ENCODE measurements at places on chromosomes 12 and 14. TPM values are rescaled to one million over a fixed set of nuclear protein-coding genes. Genes with fewer than 3 reads are reported as not detected.

GRCh38 chr12:72448805-72449204 is 176.6 kb downstream of the TRHDE start:
- no peak for DNase-seq

- no peak for DNase-seq
These were observed 184.2 kb upstream of the LHX5 start for GRCh38 chr12:113655919-113656318.

Gene LYZ
- total RNA-seq: not detected

- peak; percentile 26 for DNase-seq
These were observed 71.4 kb downstream of the GNS start for GRCh38 chr12:64687816-64688215.

DNA sequence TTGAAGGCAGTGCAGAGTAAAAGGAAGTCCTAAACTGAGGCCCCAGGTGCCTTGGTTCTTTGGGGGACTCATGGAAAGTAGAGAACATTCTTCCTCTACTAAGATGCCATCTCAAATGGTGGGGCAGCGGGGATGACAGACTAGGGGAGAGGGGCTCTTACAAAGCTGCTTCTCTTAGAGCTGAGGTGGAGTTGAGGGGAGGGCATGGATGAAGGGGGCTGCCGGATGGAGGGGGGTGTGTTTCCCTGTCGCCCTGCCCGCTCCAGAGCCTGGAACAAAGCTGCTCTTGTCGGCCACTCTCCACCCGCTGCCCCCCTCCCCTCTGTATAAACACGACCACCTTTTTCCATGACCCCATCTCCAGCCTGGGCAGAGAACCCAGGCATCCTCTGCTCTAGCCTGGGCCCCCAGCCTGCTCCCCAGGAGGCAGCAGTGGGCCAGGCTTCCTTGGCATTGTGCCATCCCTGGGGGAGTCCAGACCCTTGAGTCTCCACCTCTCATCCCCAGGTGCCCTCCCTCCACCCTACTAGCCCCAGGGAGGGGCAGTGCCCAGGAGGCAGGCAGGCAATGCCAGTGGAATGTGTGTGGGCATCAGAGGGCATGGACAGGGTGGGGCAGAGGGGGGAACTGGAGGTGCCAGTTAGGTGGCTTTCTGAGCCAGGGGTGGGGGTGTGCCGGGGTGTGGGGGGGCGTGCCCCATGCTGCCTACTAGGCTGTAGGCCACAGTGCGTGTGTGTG is 1.7 kb downstream of the RARG start:
- peak; percentile 62 for DNase-seq

Gene INHBC
- total RNA-seq: not detected

Gene ALG10B
- 5.4 TPM for total RNA-seq

DNA sequence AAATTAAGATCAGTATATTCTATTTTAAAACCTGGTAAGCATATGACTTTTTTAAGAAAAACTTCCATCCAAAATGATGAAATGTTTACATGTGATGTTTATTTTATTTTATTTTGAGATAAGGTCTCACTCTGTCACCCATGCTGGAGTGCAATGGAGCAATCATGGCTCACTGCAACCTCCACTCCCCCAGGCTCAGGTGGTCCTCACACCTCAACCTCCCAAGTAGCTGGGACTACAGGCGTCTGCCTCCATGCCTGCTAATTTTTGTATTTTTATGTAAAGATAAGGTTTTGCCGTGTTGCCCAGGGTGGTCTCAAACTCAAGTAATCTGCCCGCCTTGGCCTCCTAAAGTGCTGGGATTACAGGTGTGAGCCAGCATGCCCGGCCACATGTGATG is 141.8 kb downstream of the ZFP36L1 start:
- DNase-seq: no peak

Gene ANKRD33
- total RNA-seq: not detected

- peak; percentile 29 for DNase-seq
These were observed 25.5 kb upstream of the KCNJ8 start for GRCh38 chr12:21800011-21800410.

- DNase-seq: no peak
These were observed 103.2 kb upstream of the DIO3 start for GRCh38 chr14:101457936-101458740.

Gene NOS1
- not detected for total RNA-seq

Gene KIF26A
- under 0.01 TPM for total RNA-seq

DNA sequence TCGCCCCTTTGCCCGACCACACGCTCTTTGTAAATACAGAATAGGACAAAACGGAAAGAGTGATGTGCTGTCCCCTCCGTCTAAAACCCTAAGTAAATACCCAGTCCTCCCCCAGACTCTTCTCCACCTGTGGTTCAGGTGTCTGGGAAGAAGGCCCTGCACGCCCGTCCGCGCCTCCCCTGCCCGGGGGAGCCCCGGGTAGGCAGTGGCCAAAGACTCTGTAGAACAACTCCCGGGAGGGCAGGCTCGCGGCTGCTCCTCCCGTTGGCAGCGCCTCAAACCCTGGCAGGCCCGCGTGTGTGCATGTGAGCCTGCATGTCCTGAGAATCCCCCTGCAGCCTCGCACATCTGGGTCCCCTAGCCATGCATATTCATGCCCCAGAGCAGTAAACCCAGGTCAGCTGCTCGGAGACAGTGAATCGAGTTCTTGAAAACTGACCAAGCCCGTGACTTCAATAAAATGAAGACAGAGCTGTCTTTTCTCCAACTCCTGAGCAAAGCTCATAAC is 165.8 kb downstream of the MON2 start:
- no peak for DNase-seq

DNA sequence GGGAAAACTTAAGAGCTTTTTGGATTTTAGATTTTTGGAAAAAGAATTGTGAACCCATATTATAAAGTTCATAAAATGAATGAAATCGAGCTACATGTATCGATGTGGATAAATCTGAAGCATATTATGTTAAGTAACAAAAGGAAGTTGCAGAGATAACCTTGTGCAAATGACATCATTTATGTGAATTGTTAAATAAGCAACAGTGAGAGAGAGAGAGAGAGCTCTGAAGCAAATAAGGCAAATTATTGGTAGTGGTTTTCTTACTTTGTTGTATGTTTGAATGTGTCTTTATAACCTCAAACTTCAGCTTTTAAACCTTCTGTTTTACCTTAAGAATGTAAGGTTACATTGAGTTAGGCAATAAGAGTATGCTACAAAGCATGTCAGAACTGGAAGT is 78.8 kb downstream of the ERC1 start:
- no peak for DNase-seq

Gene CIROP
- not detected for total RNA-seq

- no peak for DNase-seq
These were observed 162.9 kb downstream of the KSR2 start for GRCh38 chr12:117805865-117806264.

- no peak for DNase-seq
These were observed 43.2 kb upstream of the PHC1 start for GRCh38 chr12:8871068-8871467.

Gene ERO1A
- total RNA-seq: 154 TPM

DNA sequence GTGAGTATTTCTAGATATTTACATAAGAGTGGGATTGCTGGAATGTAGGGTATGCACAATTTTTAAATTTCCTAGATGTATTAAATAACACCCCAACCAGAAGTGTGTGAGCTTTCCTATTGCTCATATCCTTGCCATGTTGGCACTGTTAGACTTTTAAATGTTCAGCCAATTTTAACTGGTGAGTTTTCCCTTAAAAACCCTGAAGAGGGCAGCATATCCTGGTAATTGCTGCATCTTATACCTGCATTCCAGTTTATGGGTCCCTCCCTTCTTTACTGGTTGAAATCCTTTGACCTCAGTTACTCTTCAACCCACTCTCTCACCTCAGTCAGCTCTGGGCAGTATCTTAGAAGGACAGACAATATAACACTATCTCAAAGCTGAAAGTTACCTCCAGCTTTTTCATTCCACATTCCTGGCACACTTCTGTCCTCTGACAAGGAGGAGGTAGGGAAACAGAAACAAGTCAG is 270.6 kb downstream of the PAWR start:
- DNase-seq: peak; percentile 92

Gene TAS2R43
- total RNA-seq: not detected

Gene TAS2R19
- 11.6 TPM for total RNA-seq

Gene SLC7A7
- total RNA-seq: 12.7 TPM

Gene MON2
- 54.0 TPM for total RNA-seq

DNA sequence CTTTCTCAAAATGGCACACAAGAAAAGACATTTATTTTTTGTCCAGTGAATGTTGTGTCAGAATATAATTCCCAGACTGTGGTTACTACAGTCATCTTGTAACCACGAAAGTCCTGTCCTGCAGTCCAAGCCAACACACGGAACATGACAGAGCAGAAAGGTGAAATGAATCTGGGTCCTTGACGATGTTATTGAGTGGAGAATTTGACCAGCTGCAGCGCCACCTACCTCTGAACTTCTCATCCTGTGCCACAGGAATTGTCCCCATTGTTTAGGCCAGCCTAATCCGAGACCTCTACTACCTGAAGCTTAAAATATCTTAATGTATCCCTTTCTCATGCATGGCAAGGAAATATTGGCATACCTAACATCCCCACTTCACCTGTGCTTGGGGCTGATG is 64.1 kb upstream of the OTX2 start:
- DNase-seq: peak; percentile 3

Gene NOVA1
- 0.87 TPM for total RNA-seq

DNA sequence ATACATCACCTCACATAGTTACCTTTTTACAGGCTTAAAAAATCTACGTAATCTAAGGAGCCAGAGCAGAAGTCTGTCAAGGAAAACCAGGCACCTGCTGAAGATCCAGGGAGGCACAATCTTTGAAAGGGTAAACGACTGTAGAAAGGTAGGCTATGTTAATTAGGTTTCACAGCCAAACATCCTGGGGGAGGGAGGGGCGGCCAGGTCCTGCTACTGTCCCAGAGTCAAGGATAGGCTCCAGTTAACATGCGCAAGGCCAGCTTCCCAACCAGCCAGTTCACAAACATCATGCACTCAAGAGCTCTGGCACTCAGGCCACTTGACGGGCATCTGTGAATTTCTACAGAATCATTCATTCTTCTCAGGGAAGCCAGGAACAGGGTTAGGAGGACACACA is 22.9 kb downstream of the NIN start:
- DNase-seq: no peak

Gene ZFYVE26
- 26.0 TPM for total RNA-seq

Gene MFAP5
- 0.85 TPM for total RNA-seq

Gene MSRB3
- 21.4 TPM for total RNA-seq

DNA sequence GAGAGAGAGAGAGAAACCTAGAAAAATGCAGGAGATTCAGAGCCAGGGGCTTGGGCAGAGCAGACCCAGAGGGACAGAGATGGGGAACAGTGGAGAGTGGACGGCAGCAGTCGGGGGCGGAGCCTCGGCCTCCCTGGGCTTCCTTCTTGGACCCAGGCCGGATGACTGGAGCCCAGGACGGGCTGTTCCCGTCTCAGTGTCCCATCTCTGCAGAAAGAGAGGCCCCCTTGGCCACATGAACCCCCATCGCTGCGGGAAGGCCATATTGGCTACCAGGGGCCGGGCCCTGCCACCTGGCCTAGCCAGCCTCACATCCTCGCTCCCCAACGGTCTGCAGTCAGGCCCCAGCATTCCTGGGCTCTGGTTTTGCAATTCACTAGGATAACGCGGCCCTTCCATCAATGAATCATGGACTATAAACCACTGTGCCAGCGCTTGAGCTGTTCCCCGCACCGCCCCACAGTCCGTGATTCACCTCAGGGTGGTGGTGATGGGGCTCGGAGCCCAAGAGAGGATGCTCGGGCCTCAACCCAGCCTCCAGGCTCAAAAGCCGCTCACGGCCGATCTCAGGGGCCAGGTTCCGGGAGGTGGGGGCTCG is 116.5 kb downstream of the RFLNA start:
- DNase-seq: peak; percentile 68

- peak; percentile 70 for DNase-seq
These were observed 23.8 kb downstream of the BAZ1A start for GRCh38 chr14:34851395-34851794.

Gene IKZF4
- 3.7 TPM for total RNA-seq

DNA sequence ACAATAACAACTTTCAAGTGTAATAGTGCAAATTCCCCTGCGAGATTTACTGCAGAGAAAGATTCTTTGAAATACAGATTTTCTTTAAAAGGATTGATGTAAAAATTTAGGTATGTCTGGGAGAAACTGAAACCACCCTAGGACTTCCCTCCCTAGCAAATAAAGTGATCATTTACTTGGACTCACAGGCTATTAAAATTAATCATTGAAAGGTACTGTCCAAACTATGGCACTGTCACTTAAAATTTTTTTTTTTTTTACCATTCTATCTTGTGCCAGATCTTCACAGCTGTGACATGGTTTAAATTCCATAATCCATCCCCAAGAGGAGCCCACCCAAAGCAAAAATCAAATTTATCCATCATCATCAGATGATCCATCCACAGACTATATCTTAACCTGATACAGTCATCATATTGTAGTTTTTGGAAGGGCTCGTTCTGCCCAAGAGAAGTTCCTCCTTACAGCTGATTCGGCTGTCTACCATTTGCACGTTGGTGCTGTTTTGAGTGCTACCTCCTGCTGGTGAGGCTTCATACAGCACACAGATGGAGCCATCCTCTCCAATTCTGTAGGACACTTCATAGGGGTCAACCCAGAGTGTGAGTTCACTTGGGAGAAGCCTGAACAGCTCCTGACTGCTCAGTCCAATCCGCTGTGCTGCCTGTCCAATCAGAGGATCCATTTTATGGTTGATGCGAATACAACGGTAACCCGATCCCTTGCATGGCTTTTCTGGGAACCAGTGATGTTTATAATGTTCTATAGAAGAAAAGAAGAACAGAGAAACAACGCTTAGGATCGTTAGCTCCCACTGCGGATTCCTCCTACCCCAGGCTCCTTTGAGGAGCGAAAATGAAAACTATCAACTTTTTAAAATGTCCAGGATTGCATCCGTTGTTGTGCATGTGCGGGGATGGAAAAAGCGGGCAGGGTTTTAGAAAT is 1.7 kb downstream of the BTG1 start:
- peak; percentile 92 for DNase-seq

GRCh38 chr12:49442915-49443314 is 75.7 kb downstream of the SPATS2 start:
- no peak for DNase-seq

DNA sequence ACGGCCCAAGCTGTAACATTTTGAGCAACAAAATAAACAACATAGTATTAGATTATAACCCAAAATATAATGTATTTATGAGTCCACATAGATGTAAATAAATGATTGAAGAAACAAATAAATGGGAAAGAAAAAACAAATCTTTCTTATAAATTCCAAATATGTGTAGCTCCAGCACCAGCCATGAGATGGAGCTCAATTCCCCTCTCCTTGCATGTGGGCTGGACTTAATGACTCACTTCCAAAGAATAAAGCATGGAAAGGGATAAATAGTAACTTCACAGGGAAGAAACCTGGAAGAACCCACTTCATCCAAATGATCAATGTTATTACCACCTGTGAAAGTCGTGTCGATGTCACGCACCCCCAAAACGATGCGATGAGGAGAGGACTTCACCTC is 158.8 kb downstream of the RPAP3 start:
- DNase-seq: peak; percentile 59

Gene KCNJ8
- 2.1 TPM for total RNA-seq

- DNase-seq: no peak
These were observed 9.3 kb upstream of the TWF1 start for GRCh38 chr12:43815416-43815815.

Measured in renal cortical epithelial cell (primary cell).